Head of caudate nucleus (tissue), 42 donors: ENCODE measurements at places on chromosomes 4 and X.

- no peak for DNase-seq
Measured at GRCh38 chrX:8870411-8870810, 69.2 kb upstream of the FAM9A start.

DNA sequence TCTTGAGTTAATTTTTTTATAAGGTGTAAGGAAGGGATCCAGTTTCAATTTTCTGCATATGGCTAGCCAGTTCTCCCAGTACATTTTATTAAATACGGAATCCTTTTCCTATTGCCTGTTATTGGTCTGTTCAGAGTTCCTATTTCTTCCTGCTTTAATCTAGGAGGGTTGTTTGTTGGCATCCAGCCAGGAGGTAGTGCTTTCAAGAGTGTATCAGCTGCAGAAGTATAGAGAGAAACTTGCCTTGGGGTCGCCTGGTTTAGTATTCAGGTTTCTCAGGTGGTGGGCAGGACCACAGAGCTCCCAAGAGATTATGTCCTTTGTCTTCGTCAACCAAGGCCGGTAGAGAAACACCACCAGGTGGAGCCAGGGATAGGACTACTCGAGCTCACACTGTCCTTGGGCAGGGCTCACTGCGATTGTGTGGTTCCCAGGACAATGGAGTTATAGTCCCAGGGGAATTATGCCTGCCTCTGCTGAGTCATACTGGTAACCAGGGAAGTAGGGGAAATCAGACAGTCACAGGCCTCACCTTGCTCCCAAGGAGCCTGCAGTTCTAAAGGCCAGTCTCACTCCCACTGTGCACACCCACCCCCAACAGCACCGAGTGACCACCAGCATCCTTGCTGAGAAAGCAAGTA is 168.1 kb downstream of the VSIG4 start:
- DNase-seq: no peak

DNA sequence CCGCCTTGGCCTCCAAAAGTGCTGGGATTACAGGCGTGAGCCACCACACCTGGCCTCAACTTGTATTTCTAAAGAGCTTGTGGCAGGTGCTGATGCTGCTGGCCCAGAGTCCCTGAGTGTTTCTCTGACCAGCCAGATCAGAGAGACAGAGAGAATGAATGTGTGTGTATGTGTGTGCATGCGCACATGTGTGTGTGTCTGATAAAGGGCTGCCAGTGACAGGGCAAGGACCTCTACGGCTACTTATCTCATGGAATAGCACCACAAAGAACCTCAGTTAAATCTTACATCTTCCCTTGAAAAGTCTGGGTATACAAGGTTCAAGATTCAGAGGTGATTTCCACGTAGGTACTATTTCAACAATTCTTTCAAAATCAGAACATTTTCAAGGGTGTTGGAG is 86.0 kb downstream of the SCD5 start:
- no peak for DNase-seq

DNA sequence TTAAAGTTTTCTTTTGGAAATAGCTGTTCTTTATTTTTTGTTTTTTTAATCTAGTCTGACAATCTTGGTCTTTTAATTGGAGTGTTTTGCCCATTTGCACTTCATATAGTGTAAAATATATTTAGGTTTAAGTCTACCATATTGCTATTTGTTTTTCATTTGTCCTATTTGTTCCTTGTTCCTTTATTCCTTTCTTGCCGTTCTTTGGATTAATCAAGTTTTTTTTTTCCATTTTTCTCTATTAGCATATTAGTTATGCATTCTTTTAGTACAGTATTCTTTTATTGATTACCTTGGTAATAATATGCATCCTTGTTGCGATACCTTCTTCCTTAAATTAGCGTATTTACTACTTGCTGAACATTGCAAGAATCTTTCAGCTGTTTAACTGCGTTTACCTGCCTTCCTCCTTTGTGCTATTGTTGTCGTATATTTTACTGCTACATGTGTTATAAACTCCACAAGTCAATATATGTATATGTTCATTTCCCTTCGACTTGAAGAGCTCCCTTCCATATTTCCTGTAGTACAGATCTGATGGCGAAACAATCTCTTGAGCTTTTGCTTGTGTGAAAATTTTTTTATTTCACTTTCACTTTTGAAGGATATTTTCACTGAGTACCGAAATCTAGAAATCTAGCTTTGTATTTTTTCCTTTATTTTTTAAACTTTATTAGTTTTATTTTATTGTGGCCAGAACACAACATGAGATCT is 23.9 kb upstream of the RNF212 start:
- no peak for DNase-seq

GRCh38 chr4:40621592-40622512 is 7.8 kb downstream of the RBM47 start:
- no peak for DNase-seq

- no peak for DNase-seq
Measured at GRCh38 chr4:1635464-1635863, 48.6 kb downstream of the FAM53A start.

DNA sequence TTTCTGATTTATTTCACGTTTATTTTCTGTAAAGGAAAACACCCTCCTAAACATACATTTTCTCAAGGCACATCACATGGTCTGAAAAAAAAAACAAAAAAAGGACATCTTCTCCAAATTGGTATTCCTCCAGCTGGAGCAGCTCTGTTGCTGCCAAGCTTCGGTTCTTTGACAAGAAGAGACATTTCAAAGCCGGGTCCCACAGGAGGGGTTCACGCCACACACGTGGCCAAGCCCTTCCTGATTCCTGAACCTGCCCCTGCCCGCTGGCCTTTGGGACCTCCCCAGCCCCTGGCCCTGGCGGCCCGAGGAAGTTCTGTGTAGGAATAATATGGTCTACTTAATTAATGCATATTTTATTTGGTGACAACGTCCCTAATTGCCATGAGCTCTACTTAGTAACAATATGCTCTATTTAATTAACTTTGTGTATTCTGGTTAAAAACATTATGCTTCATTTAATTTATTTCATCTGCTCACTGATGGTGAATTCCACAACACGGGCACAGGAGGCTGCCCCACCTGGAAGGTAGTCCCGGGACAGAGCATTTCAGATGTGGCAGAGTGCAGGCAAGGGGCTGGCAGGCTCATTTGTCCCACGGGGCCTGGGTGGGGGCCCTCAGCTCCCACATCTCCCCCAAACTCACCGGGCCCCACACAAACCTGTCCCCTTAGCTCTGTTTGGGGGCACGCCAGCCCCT is 5.4 kb upstream of the RGS12 start:
- DNase-seq: no peak

- DNase-seq: no peak
Measured at GRCh38 chr4:152659806-152660205, 20.0 kb downstream of the TMEM154 start.

DNA sequence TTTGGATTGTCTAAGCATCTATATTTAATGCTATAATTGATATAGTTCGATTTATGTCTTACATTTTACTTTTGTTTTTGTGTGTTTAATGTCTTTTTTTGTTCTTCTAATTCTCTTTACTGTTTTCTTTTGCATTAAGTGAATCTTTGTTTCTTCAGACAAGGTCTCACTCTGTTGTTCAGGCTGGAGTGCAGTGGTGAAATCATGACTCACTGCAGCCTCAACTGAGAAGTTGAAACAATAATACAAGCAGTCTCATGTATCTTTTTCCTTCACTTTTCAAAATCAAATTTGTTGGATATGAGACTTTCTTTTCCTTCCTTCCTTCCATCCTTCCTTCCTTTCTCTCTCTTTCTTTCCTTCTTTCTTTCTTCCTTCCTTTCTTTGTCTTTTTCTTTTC is 1401.6 kb downstream of the ADGRL3 start:
- DNase-seq: no peak
